Activated CD4-positive, alpha-beta T cell treated with anti-CD3 and anti-CD28 coated beads, Interleukin-2, amount 10 ng/mL, durations not matched to agents 7 days and 5 days (primary cell): ENCODE measurements at places on chromosomes 3 and 15. TPM values are rescaled to one million over a fixed set of nuclear protein-coding genes. Genes with fewer than 3 reads are reported as not detected.

The A4GNT gene
- not detected for total RNA-seq

The DTX3L gene
- total RNA-seq, result 162 TPM

The CGNL1 gene
- not detected for total RNA-seq

The ZNF662 gene
- 0.25 TPM for total RNA-seq

The LDHAL6B gene
- total RNA-seq, result not detected

The SH2D7 gene
- not detected for total RNA-seq

The SH3BP5 gene
- 33.8 TPM for total RNA-seq
